ENCODE measurements at places on chromosomes 7 and 10.

GRCh38 chr10:124419635-124420034 is 912 bp upstream of the OAT start:
- no peak for DNase-seq

DNA sequence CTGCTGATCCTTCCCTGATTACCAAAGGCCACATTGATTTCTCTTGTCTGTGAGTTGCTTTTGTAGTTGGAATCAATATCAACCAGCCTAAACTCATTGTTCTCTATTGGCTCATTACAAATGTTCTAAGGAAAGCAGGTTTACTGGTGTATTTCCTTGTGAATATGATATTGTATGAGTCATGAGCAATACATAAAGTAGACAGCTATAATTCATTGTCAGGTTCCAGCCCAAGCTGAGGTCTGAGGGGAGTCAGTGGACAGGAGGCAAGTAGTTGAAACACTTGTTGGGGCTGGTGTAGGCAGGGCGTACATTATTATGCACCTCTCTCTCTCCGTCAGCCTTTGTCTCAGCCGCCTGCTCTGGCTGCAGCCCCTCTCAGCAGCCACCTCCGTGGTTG is 451.7 kb downstream of the IPMK start:
- DNase-seq, result no peak

- DNase-seq, result no peak
Measured at GRCh38 chr7:43083106-43083505, 29.3 kb upstream of the HECW1 start.

GRCh38 chr7:126700807-126701604 is 551.7 kb downstream of the GRM8 start:
- no peak for DNase-seq

- no peak for DNase-seq
Measured at GRCh38 chr10:25555865-25556264, 378.2 kb upstream of the MYO3A start.

- peak; percentile 79 for DNase-seq
Measured at GRCh38 chr10:13684252-13684791, 97.6 kb downstream of the PRPF18 start.

GRCh38 chr10:122748496-122748895 is 48.9 kb upstream of the C10orf120 start:
- no peak for DNase-seq

DNA sequence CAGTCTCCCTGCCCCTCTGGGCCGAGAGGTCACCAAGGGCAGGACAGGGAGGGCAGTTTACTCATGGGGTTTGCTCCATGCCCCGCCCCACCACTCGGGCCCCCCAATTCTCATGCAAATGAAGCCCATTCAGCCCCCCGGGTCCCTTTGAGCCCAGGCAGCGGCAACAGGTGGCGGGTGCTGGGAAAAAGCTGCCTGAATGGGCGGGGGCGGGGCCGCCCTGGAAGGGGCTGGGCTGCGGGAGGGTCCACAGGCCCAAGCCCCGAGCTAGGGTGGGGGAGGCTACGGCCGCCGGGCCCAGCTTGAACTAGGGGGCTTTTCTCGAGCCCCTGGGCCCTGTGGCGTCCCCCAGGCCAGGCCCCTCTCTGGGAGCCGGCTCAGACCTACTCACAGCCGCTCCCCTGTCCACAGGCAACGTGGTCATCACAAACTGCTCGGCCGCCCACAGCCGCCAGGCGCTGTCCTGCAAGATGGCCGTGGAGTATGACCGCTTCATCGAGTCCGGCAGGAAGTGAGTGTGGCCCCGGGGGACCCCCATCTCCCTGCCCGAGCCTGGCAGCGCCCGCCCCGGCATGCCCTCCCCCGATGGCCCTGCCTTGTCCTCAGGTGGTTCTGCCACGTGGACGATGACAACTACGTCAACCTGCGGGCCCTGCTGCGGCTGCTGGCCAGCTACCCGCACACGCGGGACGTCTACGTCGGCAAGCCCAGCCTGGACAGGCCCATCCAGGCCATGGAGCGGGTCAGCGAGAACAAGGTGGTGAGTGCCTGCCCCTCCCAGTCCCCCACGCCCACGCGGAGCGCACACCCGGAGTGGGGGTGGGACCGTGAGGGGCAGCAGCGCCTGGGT is 5.5 kb downstream of the LFNG start:
- DNase-seq, result no peak

GRCh38 chr7:36600869-36601530 is 123.3 kb downstream of the AOAH start:
- DNase-seq, result no peak

- DNase-seq, result peak; percentile 27
Measured at GRCh38 chr7:75716992-75717626, 21.6 kb downstream of the HIP1 start.

- DNase-seq, result no peak
Measured at GRCh38 chr10:32943395-32943794, 14.6 kb downstream of the ITGB1 start.

GRCh38 chr10:131706476-131706875 is 194.3 kb upstream of the PPP2R2D start:
- DNase-seq, result no peak

DNA sequence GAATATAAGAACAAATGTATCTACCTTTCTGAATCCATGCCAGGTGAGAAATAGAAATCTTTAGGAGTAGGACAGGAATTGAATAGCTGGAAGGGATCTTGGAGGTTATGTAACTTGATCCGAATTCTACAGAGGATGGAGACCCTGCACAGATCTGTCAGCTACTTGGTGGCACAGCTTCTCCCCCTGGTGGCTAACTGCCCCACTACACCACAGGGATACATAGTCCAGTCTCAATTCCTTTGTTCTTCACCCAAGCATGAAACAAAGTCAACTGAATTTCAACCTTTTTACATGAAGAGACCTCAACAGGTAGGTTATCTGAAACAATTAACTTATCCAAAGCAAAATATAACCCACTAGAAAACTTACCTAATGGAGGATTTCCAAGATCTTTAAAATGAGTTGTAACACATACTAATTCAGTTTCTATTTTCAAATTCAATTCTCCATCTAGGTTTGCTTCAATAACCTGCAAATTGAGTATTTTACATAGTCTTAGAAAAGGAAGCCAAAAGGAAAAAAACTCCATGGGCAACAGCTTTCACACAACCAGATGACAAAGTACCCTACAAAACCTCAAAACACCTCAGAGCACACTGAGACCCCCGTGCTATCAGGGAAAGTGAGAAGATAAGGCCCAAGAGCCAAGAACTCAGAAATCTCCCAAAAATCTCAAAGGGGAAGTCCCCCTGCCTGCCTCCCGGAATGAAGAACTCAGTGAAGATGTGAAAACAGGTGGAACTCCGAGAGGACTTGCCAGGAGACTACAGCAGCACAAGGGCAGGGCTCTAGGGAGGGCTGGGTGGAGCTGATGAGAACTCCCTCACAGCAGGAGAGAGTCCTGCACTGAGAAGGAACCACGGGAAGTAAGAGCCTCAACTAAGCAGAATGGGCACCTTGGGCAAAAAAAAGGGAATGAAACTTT is 10.3 kb downstream of the HUS1 start:
- DNase-seq, result no peak

DNA sequence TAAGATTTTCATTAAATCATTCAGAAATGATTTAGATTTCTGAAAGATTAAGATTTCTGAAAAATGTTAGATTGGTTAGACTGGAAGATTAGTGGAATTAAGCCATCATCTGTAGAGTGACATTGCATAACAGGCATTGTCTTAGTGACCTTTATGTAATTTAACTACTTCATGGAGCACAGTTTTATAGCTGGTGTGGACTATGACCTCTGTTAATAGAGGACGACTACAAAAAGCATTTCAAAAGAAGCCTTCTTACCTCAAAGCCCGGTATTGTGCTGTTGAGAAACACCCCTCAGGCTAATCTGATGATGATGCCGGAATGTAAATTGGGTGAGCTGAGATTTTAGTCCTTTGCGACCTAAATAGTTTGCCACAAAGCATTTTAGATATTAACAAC is 55.6 kb downstream of the GALNT11 start:
- DNase-seq, result no peak

DNA sequence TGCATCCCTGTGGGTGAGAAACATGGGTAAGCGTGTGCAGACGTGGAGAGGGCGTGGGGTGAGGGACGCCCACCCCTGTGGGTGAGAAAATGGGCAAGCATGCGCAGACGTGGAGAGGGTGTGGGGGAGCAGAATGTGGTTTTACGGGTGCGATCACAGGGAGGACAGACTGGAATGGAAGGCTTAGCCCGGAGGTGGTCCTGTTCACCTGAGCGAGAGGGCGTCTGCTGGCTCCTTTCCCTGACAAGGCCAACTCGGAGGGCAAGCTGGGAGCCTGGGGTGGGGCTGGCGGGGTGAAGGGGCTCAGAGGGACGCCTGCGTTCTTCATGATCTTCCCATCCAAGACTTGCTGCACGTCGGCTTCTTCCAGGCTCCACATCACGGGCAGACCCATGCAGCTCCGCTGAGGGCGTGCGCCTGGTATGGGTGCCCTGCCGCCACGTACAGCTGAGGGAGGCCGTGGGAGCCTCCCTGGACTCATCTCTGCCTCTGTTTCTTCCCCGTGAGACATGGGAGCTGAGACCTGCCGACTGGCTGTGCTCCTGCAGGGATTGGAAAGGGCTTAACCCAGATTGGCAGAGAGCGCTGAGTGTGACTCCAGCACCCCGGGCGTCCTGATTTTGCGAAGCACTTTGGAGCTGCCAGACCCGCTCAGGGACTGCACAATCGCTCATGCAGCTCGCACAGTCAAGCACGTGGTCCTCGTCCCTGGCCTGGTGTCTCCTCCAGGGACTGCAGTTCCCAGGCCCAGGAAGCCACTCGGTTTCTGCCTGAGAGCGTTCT is 74.3 kb upstream of the SHH start:
- peak; percentile 86 for DNase-seq

DNA sequence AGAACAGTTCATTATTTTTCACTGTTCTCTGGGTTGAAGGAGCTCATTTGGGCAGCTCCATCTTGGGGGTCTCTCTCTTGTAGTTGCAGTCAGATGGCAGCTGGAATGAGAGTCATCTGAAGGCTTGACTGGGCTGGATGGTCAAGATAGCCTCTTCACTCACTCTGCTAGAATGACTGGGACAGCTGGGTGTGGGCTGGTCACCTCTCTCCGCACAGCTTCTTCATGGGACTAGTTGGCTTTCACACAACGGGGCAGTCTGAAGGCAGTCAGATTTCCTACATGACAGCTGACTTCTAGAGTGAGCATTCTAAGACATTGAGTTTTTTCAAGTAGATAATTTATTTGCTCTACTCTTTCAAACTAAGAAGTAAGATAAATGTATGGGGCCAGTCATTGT is 13.1 kb downstream of the PLEKHA1 start:
- no peak for DNase-seq

DNA sequence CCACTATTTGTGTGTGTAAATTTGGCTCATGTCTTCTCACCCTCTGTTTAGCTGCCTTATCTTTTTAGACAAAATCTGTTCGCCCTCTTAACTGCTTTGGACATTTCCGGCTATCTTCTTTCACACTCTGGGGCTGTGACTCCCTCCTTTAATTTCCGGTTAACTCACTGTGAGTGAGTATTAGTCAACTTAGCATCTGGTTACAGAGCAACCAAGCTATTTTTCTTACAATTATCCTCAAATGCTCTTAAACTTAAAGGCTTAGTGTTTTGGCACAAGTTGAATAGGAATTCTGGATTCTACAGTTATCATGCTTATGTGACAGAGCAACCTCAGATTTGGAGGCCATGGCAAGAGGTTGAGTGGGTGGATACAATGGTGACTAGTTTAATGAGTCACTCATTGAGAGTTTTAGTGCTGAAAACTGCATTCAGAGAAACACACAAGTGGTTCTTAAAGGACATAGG is 177.6 kb upstream of the SEMA3A start:
- DNase-seq, result no peak

All from chondrocyte (in vitro differentiated cells).